SK-N-SH treated with all-trans-retinoic acid at 6 μM for 48 hours (cell line): ENCODE measurements at places on chromosomes 4 and X.

- ATAC-seq = no peak
These were observed 8.5 kb downstream of the COL25A1 start for GRCh38 chr4:109294006-109294405.

DNA sequence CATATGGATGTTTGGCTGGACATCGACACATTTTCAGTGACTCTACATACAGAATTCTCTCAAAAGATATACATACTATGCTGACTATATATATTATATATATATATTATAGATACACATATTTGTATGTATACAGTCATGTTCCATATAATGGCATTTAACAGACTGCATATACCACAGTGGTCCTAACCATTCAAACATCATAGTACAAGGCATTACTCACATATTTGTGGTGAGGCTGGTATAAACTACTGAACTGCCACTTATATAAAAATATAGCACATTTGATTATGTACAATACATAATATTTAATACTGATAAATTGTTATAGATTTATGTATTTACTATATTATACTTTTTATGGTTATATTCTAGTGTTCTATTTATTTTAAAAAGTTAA, 168.5 kb downstream of the IL15 start:
- no peak for ATAC-seq

GRCh38 chr4:150325872-150326271, 247.6 kb downstream of the DCLK2 start:
- ATAC-seq = no peak

DNA sequence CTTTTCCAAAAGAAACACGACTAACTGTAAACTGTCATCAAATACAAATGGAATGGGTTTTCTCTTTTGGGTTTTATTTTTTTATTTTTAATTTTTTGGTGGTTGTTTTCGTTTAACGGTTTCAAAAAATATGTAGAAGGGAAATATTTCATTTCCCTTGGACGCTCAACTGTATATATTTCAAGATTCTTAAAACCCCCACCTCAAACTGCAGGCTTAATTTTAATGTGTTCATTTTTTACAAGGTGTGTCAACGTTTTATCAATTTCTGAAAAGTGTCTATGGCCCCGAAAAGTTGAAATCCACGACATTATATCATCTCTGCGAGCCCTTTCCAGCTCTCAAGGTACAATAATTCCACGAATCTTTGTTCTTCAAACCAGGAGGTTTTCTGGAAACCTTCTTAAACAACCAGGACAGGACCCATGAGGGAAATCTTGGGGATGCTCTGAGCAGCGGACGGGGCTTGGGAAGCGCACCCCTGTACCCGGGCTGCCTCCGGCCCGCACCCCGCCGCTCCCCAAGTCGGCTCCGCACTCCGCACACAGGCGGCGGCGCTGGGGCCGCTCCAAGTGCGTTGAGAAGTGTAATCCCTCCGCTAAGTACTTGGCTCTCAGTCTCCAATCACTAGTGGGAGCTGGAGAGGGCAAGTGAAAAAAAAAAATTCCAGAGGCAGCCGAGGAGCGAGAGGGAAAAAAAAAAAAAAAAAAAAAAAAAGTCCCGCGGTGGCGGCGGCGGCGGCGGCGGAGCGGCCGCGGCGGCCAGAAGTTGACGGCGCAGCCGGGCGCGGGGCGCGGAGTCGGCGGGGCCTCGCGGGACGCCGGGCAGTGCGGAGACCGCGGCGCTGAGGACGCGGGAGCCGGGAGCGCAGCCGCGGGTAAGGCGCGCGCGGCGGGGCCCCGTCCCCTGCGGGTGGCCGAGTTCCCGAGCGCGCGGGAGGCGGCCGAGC, at the start of gene BMPR1B:
Gene BMPR1B (plus strand): TSS at position 764 of the 949 bp plus-strand sequence. CDS start 346,470 bp downstream, outside the sequence.
- peak; percentile 74 for ATAC-seq

- no peak for ATAC-seq
These were observed 63.7 kb downstream of the ZFYVE28 start for GRCh38 chr4:2354760-2355159.

GRCh38 chr4:150078041-150078578, at the start of gene DCLK2:
TSS of gene DCLK2 (plus strand) at chr4:150078445. CDS start at chr4:150079028, 583 bp downstream.
- ATAC-seq = peak; percentile 72

- ATAC-seq = no peak
These were observed 516.8 kb downstream of the CFAP47 start for GRCh38 chrX:36436361-36436760.

- ATAC-seq = no peak
These were observed 101.8 kb downstream of the ANXA5 start for GRCh38 chr4:121594796-121595526.

DNA sequence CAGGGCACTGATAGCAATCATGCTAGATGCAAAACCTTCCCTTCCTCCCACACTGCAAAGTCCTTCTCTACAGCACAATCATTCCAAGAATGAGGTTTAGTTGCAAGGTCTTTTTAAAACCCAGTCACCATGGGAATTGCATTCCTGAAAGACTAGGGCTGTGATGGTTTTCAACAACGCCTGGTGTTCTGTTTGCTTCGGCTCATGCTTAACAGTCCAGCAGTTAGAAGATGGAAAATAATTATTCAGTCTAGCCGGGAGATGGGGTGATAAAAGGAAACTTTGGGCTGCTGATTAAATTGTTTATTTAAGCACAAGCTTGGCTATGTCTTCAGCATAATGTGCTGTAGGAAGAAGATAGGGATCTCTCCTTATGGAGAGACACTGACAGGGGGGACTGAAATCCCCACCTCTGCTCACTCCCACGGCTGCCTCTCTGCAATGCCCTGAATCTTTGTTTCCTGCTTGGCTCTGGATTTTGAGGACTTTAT, 211.4 kb downstream of the MID1IP1 start:
- no peak for ATAC-seq
